Hematopoietic multipotent progenitor cell treated with erythropoietin and hydrocortisone succinate and interleukin-3 and kit ligand, for 8 days (in vitro differentiated cells): ENCODE measurements at places on chromosomes 5 and 9.

DNA sequence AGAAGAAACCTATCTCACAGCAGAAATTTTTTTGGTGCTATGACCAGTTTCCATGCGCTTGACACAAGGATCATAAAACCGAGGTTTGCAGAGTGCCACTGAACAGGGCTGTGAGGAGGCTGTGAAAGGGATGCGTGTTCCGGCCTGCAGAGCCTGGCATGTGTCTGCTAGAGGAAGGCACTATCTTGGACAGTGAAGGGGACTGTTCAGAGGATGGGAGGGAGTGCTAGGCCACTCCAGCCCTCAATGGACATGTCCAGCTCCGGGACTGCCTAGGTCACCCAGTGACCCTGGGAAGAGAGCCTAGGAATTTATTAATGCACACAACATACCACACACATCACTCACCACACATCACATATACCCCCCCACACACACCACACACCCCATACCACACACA, 275.9 kb downstream of the GADD45G start:
- no peak for DNase-seq

DNA sequence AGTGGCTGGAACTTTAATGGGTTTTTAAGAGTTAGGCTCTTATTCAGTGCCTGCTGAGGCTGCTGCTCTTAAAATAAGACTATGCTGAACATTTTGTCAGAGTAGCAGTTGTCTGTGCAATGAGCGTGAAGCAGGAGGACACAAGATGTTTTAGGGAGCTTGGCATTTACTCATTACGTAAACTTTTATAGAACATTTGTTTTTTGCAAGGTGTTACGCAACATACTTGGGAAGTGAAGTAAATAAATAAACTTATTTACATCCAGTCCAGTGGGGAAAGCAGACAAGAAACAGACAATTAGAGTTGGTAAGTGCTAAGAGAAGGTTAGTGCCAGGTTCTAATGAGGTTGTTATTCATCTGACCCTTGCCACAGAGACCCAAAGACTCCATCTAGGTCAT, 226.0 kb downstream of the HINT1 start:
- DNase-seq: no peak

DNA sequence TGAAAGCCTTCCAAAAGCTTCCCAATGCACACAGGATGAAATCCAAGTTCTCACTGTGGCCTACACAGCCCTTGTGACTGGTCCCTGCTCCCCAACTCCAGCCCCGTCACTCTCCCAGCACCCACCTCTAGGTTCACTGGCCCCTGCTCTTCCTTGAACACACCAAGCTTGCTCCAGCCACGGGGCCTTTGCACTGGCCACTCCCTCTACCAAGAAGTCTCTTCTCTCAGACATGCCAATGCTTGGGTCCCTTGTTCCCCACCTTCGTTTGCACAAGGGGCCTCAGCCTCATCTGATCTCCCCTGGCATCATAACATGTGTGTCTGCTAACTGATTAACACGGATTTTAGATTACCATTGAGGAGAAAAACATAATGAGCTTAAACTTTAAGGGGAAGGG, 56.0 kb downstream of the ROR2 start:
- DNase-seq: no peak

- DNase-seq: no peak
Measured at GRCh38 chr9:27041746-27042145, 36.3 kb upstream of the LRRC19 start.

DNA sequence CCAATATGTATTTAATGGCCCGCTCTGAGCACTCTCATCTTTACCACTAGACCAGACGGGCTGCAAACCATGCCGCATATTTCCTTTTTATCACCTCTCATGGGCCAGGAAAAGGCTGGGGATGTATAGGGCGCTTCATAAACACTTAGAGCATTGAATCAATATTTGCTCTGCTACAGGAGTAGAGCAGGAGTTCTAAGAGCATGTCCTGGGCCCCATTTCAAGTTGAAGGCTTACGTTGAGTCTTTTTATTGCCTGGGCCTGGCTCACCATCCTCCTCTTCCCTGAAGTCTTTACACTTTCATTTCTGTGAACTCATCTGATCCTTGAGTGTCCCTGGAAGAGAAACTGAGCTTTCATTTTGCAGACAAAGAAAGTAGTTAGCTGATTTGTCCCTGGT, 112.4 kb downstream of the FSTL4 start:
- DNase-seq: no peak

DNA sequence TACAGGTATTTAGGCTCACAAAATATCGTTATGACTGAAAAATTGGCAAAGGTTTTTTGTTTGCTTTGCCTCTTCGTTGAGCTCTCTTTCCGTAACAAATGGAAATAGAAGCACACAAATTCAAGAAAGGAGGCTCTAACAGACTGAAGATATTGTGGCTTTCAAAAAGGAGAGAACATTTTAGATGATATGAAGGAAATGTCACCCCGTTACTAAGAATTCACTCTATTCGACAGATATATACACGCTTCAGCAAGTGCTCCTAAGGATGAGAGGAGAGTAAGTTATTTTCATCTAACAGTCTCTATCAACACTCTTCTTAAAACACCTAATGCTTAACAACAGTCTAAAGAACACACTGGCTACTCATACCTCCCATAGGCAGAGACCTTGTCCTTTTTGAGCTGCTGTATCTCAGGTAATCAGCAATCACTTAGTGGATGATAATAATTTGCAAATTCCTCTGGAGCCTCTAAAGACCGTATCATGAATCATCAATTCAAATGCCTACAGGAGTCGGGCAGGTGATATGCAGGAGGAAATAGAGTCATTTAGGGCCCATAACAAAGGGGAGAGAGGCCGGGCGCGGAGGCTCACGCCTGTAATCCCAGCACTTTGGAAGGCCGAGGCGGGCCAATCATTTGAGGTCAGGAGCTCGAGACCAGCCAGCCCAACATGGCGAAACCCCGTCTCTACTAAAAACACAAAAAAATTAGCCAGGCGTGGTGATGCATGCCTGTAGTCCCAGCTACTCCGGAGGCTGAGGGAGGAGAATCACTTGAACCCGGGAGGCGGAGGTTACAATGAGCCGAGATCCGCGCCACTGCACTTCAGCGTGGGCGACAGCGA, 1.4 kb upstream of the HSDL2 start:
- peak; percentile 37 for DNase-seq

DNA sequence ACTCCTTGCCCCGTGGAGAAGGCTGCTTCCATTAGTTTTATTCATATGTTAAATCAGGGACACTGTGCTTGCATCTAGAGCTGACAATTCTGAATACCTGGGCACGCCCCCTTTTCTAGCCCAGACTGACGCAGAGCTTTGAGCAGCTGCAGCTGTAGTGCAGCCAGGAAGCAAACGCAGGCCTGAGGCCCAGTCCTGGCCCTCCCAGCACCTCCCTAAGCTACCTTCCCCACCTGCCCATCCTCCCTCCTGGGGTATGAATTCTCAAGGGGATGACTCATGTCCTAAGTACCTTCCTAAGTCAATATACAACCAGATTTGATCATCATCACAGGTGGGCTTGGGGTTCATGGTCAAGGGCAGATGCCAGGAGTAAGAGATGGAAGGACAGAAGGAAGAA, 3.5 kb downstream of the PHF19 start:
- DNase-seq: no peak

GRCh38 chr5:123036391-123037103, at the start of gene PPIC:
Gene PPIC (minus strand): TSS chr5:123036725. CDS start chr5:123036625, 100 bp downstream.
- no peak for DNase-seq

GRCh38 chr9:4640027-4640426, 22.1 kb upstream of the PLPP6 start:
- DNase-seq: peak; percentile 33

DNA sequence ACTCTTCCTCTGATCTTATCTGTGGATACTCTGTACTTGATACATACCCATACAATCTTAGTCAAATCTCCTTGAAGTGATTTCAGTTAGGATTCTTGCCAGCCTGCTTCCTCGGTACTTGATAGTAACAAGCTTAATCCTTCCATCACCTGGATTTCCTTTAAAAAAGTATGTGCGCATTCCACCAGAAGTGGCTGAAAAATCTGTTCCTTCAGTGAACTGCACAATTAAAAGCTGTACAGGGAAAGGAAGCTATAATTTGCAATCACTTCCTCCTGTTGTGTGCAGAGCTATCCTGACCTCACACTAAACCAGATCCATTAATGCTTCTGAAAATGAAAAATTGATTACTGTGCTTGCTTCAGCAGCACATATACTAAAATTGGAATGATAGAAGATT, 47.3 kb downstream of the PWWP2A start:
- DNase-seq: no peak

DNA sequence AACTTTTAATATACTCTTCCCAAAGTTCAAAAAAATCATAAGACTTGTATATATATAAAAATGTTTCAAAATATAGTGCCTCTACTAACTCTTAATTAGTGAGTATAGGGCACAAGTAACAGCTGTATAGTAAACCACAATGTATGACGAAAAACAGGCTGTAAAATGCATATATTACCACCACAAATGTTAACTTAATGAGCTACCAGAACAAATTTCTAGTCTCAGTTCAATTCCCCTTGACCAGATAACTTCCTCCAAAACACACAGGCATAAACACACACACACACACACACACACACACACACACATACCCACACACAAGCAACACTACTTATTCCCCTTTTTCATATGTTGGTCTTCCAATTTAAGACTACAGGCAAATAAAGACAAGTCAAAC, 78.8 kb downstream of the FBXL17 start:
- no peak for DNase-seq

- no peak for DNase-seq
Measured at GRCh38 chr9:136327304-136327974, at the start of gene GPSM1. Gene GPSM1 (plus strand): TSS chr9:136327539. CDS start chr9:136327696, 157 bp downstream.

DNA sequence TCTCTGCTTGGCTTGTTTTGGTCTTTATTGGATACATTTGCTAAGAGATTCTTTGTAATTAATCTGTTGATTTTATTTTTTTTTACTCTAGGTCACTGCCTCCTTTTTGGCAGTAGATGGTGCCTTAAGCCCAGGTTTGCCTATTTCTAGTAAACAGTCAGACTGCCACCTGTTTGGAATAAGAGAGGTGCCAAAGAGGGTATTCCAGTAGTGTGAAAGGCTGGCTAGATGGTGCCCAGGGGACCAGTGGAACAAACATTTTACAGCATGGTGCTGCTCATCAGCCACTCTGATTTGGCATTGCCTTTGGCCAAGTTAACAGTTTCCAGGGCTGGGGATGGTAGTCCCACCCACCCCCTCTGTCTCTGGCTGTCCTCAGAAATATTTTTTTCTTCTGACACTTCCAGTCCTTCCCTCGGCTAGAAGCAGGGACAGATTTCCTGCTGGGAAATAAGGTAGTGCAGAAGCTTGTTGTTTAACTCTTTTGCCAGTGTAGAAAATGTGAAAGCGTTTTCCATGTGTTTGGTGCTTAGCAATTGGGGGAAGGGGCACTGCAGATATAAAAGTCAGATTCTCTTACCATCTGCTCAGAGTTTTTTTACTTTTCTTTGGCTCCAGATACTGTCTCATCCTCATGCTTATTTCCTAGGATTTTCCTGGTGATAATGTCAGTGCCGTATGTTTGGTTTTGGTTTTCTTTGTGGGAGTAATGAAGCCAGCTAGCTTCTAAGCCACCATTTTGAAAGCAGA, 36.6 kb upstream of the FBXL7 start:
- DNase-seq: no peak

DNA sequence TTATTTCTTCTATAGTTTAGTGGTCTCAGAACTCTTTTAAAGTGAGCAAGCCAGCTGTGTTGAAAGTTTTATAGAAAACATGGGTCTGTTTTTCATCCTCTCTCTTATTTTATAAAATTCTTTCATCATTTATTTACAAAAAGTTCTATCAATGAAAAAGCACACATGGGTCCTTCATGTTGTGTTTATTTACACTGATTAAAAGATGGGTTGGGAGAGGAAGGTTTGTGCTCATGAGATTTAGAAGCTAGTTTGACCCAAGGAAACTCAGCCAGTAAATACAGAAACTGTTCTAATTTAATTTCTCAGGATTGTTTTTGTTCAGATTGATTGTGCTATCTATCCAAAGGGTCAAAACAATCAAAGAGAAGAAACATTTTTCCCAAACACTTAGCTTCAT, 178.8 kb upstream of the KLF9 start:
- no peak for DNase-seq

DNA sequence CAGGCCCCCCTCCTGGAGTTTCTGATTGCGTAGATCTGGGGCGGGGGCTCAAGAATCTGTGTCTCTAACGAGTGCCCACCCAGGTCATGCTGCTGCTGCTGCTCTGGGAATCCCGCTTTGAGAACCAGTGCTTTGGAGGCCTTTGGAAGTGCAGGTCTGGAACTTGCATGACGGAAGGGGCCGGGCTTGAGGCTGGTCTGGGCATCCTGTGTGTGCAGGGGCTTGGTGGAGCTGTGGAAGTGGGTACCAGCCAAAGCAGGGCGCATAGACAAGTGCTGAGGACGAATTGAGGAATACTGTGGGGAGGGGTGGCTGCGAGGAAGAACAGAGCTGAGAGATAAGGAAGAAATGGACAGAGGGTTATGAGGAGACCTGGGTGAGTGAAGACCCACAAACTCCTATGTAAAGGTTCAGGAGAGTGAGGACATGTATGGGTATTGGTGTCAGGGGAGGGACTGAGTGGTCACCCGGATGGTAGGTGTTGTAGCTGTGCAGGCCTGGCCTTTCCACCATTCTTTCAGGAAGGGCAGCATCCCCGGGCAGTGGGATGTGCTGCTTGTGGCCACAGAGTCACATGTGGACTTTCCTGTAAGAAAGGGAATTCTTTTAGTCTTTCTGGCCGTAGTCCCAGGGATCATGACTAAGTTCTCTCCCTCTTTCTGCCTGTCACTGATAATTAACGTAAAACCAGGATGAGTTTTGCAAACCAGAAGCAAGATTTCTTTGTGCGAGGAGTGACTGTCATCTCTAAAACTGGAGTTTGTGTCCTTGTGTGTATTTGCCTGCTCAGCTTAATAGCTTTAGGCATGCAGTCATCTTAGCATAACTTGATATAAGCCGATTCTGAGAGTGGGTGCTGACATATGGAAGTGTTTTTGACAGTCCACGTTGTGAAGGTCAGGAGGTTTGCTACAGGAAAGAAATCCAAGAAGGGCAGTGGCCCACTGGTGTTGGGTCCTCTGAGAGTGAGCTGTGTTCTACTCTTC, 43.3 kb upstream of the TJP2 start:
- DNase-seq: peak; percentile 34
